WTC11 (cell line): ENCODE measurements at places on chromosomes 2 and 18. TPM values are rescaled to one million over a fixed set of nuclear protein-coding genes. Genes with fewer than 3 reads are reported as not detected.

GRCh38 chr2:154537024-154537423 is 161.5 kb upstream of the KCNJ3 start:
- no peak for DNase-seq
- H3K36me3 ChIP-seq: no peaks in the 10 kb centered on the region

DNA sequence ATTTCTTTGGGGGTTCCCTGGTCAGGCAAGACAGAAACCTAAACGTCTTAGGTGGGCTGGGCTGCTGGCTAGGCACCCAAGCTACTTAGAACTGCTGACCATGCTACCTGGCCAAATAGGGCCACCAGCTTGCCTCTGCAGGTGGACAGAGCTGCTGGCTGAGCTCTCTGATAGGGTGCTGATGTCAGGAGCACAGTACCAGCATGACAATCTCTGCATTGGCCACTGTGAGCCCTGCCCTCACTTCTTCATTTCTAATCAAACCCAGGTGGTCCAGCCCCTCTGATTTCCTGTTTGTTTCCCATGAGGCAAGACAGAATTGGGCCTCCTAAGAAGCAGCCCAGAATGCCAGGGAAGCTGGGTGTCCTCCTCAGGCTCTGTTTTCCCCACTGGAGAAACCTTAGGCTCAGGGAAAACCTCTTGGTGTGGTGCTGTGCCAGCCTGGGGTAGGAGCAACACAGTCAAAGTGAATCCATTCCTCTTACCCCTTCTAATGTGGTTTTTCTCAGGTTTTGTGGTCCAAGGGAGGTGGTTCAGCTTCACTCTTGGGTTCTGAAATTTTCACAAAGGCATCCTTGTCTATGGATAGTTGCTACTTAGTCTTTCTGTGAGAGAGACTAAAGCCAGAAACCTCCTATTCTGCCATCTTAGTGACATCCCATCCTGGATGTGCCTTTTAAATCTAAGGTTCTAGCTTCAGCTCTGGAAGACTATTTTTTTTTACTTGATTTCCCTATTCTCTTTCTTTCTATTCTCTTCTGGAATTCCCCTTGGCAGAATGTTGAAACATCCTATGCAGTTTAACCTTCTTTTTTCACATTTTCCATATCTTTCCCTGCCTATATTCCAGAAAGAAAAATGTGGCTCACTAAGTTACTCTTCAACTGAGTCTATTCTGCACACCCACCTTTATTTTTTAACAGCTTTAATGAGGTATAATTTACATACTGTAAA is 15.2 kb downstream of the SP100 start:
- DNase-seq: no peak
- H3K27me3 ChIP-seq: no peaks in the 10 kb centered on the region
- H3K36me3 ChIP-seq: peaks cover 4% of the 10 kb centered on the region

Gene MTCL1
- total RNA-seq: 50.0 to 64.3 TPM (median 52.9 TPM) in 3 replicates

- H3K27me3 ChIP-seq: no peaks in the 10 kb centered on the region
- no peak overlapping the region for H3K4me3 ChIP-seq
- no peak overlapping the region; the same call in 1 of the 2 replicates for H3K27ac ChIP-seq
- no peaks in the 10 kb centered on the region for H3K36me3 ChIP-seq
Observed at GRCh38 chr2:226984750-226985582, 149.1 kb downstream of the RHBDD1 start.

- H3K4me1 ChIP-seq: peaks cover 32% of the 10 kb centered on the region
- H3K4me3 ChIP-seq: no peak overlapping the region
- no peak overlapping the region for H3K27ac ChIP-seq
- DNase-seq: no peak
Observed at GRCh38 chr2:34848132-34848531, 1249.0 kb upstream of the FAM98A start.

Gene CCDC68
- 0.23 to 0.92 TPM (median 0.55 TPM) in 3 replicates for total RNA-seq
